ENCODE measurements at places on chromosomes 16 and 17.

- no peak for DNase-seq
These were observed 32.5 kb downstream of the UBE2O start for GRCh38 chr17:76420356-76421043.

DNA sequence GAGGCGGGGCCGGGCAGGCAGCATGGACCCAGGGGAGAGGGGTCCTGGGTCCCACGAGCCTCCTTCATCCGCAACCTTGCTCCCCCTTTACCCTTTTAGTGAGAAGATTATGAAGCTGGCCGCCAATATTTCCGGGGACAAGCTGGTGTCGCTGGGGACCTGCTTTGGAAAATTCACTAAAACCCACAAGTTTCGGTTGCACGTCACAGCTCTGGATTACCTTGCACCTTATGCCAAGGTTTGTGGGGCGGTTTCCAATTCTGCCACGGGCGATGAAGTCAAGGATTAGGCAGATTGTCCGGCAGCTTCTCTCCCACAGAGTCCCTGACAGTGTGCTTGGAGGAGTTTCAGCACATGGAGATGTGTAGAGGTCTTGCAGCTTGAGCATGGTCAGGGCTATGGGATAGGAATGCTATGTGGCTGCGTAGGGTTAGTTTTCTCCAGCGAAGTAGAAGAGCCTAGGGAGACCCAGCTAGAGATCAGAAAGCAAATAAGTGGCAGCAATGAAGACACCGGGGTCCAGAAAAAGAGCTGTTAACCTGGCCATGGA lies 598 bp downstream of the NIP7 start:
- DNase-seq, result no peak

GRCh38 chr16:51550800-51551347 lies 399.8 kb upstream of the SALL1 start:
- DNase-seq, result no peak

GRCh38 chr17:4643676-4644075 lies 2.2 kb upstream of the ALOX15 start:
- DNase-seq, result no peak

DNA sequence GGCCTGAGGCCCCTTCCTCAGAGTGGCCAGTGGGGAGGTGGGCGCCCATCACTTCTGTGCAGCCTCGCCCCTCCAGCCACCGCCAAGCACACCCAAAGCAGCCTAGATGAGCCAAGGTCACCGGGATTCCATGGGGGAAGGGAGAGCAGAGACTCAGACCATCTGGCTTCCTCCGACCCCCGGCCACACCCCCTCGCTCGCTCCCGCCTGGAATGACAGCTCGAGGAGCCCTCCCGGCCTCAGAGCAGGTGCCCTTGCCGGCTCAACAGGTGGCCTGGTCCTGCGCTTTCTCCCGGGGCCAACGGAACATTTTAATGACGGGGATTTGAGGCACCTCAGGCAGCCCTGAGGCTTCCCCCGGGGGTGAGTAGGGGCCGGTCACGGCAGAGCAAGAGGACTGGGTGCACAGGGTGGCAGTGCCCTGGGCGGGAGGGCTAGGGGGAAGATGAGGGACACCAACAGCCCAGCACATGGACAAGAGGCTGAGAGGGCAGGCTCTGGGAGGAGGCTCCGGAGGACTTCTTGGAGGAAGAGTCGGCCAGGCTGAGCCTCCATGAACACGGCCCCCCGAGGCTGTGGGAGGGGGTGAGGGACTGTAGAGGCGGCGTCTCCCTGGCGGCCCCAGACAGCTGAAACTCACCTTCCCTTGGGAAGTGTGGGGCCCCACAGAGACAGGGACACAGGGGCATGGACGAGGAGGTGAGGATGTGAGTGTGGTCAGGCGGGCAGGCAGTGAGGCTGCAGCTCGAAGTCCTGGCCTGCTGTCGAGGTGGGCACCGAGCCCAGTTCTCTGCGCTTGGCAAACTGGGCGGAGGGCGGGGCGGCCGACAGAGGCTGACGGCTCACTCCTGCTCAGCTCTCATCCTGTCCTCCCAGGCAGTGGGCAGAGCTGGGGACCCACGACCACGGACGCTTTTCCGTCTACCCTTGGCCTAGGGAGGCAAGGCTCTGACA lies 12.5 kb upstream of the C1QTNF8 start:
- DNase-seq, result peak; percentile 90

DNA sequence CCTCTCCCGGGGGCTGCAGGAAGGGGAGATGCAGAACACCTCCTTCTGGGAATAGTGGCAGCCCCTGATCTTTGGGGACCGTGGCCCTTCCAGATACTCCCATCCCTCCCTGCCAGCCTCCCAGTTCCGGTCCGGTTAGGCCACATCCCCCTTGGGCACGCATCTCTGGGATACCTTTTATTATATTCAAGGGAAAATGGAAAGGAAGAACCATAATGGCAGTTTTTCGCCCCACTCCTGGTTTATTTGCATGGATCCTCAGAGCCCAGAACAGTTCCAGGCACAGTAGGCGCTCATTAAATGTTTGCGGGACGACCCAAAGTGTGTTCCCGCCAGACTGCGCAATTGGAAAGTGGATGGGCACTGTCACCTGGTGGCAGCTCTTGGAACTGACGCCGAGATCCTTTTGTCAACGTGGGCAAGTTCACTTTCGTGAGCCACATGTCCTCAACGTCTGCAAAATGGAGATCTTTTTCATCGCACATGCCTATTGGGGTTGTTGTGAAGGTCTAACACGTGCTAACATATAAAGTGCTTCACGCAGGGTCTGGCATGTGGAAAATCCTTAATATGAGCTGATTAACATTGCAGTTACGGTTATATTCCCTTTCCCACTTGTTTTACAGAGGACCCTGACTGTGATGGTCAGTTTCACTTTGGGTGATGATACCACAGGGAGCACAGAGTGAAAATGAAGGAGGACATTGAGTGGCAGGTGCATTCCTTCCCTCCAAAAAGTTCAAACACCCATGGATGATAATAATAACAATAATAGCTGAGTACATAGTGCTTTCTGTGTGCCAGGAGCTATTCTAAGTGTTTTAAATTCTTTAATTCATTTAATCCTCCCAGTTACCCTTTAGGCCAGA lies 1.7 kb upstream of the GPRC5B start:
- DNase-seq, result peak; percentile 80

DNA sequence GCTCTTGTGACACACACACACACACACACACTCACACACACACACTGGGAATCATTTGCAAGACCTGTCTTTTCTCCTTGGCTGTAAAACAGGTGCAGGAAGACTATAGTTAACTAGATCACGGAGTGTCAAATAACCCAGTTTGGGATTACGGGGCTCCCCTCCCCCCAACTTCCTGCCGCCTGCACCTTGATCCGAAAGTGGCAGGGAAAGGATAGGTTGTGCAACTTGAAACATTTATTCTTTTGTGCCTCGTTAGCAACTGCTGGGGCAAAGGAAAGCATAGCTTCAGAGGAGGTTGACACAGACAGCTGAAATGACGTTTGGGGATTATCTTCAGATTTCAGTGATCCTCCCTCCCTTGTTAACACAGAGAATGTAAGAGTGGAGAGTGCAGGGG lies 149.5 kb downstream of the NTN1 start:
- DNase-seq, result no peak

Data from NCI-H524 (cell line).